ENCODE measurements at places on chromosomes 3 and 15.

GRCh38 chr15:23566651-23567050, 1.2 kb downstream of the MKRN3 start:
- DNase-seq, result no peak

GRCh38 chr3:127951276-127951675, 36.2 kb downstream of the KBTBD12 start:
- no peak for DNase-seq

DNA sequence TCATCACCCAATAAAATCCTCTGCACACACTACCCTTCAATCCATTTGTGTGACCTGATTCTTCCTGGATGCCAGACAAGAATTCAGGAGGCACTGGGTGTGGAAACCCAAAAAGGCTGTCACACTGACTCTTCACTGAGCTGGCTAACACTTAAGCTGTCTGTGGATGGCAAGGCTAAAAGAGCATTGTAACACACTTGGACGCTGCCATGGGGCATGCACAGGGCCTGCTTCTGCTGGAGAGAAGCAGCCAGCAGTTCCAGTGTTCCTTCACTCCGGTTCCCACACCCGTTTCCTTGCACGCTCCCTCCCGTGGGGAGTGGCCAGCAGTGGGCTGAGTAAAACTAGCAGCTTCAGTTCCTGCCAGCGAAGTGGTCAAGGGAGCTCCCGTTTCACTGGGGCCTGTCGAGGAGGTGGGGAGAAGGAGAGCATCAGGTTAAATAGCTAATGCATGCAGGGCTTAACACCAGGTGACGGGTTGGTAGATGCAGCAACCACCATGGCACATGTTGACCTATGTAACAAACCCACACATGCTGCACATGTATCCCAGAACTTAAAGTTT, 737.1 kb downstream of the FHIT start:
- DNase-seq, result no peak

DNA sequence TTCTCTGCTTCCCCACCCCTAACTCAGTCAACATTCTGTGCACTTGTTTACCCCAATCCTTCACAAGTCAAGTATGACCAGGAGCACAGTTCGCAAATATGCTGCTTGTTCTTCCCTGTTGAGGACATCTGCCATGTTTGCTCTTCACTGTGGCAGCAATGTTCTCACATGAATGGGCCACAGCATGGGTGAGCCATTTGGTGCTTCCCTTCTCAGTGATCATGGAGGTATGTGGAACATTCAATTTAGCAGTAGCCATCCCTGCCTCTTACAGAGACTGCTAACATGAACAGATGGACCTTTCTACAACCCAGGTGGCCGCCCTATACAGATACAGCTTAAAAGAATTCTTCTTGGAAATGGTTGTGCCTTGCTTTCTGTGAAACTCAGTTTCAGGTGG, 660.1 kb upstream of the SGO1 start:
- DNase-seq, result no peak

- no peak for DNase-seq
Measured at GRCh38 chr3:169666376-169667165, 3.1 kb upstream of the MECOM start.

GRCh38 chr3:138362538-138362937, 14.2 kb downstream of the MRAS start:
- DNase-seq, result no peak

DNA sequence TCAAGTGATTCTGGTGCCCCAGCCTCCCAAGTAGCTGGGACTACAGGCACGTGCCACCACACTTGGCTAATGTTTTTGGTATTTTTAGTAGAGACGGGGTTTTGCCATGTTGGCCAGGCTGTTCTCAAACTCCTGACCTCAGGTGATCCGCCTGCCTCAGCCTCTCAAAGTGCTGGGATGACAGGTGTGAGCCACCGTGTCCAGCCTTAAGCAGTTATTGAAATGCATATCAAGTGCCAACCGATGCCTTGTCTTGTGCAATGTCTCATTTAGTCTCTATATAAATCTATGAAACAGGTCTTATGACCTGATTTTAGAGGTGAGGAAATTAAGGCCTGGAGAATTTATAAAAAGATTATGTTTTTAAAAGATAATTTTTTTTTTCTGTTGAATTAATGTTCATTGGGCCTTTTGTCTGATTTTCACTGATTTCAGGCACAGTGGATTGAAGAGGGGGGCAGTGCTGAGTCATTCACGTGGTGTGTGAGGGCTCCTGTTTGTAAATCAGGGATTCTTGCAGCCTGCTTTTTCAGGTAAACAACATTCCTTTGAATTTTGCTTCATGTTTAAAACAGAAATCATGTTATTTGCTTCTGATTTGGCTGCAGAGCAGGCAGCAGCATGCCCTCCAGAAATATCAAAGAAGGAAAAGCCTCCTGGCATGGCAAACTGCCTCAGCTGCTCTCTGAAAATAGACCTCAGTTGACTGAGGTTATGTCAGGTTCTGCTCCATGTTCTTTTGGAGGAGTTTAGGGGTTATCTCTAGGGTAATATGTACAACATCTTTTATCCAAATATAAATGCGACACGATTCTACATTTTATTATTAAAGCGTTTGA, 407.0 kb upstream of the RGMA start:
- no peak for DNase-seq

- no peak for DNase-seq
Measured at GRCh38 chr3:5138214-5138981, 16.3 kb downstream of the ARL8B start.

DNA sequence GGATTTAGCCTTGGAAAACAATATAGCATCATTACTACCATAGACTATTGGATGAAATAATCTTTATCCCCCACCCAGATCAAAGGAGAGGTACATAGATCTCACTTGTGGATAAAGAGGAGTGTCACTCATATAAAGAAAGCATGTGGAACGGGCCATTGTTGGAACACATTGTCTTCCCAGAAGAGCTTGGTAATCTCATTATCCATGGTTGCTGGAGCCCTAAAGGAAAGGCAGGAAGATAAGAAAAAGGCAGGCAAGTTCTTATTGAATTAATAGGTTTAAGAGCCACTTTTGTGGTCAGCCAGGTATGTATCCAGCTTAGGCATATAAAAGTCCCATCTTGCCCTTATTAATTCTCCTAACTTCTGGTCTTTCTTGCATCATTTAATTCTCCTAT, 659.1 kb downstream of the GRM7 start:
- no peak for DNase-seq

- DNase-seq, result no peak
Measured at GRCh38 chr3:7779331-7779730, 722.3 kb upstream of the LMCD1 start.

DNA sequence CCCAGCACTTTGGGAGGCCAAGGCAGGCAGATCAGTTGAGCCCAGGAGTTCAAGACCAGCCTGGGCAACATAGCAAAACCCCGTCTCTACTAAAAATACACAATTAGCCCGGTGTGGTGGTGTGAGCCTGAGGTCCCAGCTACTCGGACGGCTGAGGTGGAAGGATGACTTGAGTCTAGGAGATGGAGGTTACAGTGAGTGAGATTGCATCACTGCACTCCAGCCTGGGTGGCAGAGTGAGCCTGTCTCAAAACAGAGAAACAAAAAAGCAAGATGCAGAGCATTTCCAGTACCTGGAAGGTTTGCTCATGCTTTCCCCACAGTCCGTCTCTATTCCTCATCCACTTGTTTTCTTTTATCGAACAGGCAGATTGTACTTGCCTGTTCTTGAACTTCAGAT, 3.8 kb upstream of the PDIA5 start:
- no peak for DNase-seq

DNA sequence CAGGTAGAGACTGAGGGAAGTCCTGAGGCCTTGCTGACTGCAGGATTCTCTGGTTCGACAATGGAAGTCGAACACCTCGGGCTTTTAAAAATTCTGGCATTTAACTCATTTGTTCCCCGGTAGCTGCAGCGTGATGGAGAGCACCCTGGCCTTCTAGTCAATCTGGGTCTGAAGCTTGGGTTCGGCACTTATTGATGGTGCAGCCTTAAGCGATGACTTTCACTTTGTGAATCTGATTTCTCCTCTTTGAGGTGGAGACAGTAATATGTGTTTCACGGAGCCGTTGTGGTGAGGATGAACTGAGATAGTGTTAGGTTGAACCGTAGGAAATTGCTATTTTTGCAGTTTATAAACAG, 621 bp upstream of the PARP6 start:
- DNase-seq, result no peak

DNA sequence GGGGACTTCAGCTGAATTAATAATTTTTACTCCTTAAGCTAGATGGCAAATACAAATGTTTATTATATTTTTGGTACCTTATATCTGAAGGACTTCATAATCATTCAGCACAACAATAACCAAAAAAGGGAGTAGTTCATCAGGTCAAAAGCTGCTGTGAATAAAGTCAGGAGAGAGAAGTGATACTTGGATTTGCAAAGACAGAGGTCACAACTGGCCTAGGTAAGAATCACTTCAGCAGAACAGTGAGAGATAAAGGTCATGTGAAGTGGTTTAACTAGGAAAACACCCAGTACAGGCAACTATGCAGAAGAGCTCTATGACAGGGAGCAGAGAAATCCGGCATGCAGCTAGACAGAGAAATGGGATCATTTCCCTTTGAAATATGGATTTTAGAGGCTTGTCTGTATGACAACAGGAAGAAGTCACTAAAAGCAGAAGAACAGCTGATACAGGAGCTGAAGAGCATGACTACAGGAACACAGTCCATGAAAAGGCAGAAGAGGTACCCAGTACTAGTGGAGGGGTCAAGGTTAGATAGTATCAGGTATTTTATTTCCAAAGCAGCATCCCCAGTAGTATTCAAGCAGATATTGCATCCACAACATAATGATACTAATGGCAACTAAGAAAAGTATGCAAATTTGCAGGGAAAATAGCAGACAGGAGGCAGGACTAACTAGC, 25.7 kb downstream of the ZMAT3 start:
- DNase-seq, result no peak

- DNase-seq, result no peak
Measured at GRCh38 chr3:161221806-161222600, 892 bp downstream of the NMD3 start.

GRCh38 chr3:87267953-87268645, 8.3 kb downstream of the POU1F1 start:
- no peak for DNase-seq

- DNase-seq, result no peak
Measured at GRCh38 chr3:195352895-195353488, 82.0 kb upstream of the XXYLT1 start.

GRCh38 chr3:114494498-114494897, 200.7 kb downstream of the TIGIT start:
- DNase-seq, result no peak
